ENCODE measurements at places on chromosomes 13 and 19. TPM values are rescaled to one million over a fixed set of nuclear protein-coding genes. Genes with fewer than 3 reads are reported as not detected.
A peak's percentile ranks its signal among the peaks of the same experiment; 100 is the strongest.

DNA sequence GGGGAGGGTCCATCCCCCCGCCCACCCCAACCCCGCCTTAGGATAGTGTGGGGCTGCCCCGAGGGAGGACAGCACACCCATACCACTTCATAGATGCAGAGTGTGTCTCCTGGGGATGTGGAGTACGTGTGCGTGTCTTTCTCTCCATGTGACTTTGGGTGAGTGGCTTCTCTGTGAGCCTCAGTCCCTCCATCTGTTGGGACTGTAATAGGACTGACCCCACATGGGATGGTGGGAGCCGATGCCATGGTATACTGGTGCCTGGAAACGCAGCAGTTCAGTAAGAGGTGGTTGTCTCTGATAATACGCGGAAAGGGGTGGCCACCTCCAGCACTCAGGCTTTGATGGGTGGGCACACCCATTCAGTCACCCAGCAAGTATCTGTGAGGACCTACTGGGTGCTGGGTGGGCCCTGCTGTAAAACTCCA is 816 bp upstream of the PRKD2 start:
- no peak for DNase-seq

GRCh38 chr13:50448535-50448998 is 394.9 kb downstream of the DLEU7 start:
- peak; percentile 80 for DNase-seq

GRCh38 chr19:33868076-33868735 is 71.5 kb downstream of the KCTD15 start:
- DNase-seq, result no peak

DNA sequence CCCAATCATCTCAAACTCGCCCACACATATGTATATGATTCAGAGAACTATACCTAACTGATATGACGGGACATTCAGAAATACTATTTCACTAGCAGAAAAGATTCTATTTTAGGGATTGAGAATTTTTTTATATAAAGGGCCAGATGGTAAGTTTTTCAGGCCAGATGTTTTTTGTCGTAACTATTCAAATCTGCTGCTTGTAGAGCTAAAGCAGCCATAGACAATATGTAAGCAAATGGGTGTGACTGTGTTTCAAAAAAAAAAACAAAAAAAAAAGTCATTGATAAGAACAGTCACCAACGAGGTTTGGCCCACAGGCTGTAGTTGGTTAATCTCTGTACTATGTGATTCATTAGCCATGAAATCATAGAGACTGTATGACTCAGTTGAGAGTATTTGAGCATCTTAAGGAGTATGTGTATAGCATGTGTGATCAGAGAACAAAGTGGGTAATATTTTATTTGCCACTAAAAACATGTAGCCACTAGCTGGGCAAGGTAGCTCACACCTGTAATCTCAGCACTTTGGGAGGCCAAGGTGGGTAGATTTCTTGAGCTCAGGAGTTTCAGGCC is 2724.7 kb downstream of the PCDH9 start:
- DNase-seq, result no peak

DNA sequence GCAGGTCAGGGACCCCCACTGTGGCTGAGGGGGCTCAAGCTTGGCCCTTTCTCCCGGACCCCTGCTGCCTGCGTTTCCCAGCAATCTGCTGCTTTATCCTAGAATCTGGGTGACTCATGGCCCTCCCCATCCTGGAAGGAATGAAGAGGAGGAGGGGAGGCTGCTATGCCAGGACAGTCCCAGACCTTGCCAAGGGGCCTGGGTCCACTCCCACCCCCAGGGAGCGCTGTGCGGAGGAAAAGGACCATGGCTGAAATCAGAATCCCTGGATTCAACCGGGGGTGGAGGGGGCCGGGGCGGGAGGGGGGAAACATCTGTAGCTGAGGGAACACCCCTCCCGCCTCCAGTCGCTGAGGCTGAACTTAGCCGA is 20.5 kb downstream of the ZNF114 start:
- no peak for DNase-seq

DNA sequence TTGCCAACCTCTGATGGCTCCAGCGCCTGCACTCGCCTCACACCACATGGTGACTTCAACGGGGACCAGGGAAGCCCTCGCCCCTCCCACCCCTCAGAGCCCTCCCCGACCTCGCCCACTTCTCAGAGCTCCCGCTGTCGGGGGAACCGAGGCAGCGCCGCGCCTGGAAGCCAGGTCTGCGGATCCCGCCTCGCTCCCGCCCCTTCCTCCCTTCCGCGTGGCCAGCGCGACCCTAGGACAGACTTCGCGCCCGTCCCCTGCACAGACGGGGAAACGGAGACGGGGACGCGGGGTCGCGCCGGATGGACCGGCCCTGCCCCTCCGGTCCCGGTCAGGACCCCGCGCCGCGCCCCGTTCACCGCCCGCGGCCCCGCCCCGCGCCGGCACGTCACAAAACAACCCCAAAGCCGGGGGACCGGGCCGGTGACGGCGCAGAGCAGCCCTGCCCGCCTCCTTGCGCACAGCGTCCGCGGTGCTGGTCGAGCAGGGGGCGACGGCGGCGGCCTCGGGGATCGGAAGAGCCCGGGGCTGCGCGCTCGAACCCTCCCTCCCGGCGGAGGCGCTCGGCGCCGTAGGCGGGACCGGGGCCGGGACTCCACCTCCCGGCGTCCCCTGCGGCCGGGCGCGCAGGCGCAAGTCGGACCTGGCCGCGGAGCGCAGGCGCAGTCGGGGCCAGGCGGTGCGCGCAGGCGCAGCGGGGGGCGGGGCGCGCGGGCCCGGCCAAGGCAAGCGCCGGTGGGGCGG is 379 bp upstream of the CDC34 start:
- peak; percentile 71 for DNase-seq

GRCh38 chr19:40244579-40245317 is 18.3 kb upstream of the CCNP start:
- DNase-seq, result no peak

GRCh38 chr19:1361601-1362386 is 21.9 kb upstream of the NDUFS7 start:
- peak; percentile 84 for DNase-seq

GRCh38 chr13:102190930-102191329 is 210.9 kb downstream of the FGF14 start:
- no peak for DNase-seq

DNA sequence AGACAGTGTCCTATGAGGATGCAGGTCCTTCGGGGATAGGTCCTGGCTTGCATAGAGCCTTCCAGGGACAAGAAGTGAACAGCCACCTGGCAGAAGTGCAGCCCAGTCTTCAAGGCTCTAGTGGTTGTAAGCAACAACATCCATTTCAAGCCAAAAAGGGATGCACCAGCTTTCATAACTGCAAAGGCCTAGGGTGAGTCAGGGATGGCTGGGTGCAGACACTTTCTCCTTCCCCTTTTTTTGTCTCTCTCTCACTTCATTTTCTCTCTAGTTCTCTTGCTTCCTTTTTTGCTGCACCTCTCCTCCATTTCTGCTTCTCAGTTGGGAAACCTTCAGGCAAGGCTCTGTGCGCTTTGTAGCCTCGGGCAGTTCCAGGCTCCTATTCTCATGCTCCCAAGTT is 196.2 kb upstream of the ZNF536 start:
- no peak for DNase-seq

DNA sequence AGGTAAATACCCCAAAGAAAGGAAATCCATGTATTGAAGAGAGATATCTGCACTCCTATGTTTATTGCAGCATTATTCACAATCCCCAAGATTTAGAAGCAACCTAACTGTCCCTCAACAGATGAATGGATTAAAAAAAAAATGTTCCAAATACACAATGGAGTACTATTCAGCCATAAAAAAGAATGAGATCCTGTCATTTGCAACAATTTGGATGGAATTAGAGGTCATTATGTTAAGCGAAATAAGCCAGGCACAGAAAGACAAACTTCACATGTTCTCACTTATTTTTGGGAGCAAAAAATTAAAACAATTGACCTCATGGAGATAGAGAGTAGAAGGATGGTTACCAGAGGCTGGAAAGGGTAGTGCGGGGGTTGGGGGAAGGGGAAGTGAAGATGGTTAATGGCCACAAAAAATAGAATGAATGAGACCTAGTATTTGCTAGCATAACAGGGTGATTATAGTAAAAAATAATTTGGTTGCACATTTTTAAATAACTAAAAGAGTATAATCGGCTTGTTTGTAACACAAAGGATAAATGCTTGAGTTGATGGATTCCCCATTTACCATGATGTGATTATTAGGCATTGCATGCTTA is 9.7 kb upstream of the ZNF709 start:
- DNase-seq, result no peak

DNA sequence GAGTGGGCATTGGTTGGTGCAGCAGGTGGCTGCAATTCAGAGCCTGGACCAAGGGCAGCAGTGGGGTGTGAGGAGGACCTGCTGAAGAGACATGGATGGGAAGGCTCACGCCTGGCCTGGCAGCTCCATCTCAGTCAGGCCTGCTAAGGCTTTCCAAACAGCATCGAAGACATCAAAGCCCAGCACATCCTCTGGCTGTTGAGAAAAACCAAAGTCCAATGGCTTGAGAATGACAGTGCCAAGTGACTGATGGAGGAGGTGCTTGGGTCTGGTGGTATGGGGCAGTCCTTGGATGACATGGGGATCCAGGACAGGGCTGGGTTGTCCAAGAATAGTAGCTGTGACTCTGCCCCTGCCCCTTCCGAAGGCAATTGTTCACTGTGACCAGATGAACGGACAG is 19.0 kb upstream of the XPO4 start:
- no peak for DNase-seq

DNA sequence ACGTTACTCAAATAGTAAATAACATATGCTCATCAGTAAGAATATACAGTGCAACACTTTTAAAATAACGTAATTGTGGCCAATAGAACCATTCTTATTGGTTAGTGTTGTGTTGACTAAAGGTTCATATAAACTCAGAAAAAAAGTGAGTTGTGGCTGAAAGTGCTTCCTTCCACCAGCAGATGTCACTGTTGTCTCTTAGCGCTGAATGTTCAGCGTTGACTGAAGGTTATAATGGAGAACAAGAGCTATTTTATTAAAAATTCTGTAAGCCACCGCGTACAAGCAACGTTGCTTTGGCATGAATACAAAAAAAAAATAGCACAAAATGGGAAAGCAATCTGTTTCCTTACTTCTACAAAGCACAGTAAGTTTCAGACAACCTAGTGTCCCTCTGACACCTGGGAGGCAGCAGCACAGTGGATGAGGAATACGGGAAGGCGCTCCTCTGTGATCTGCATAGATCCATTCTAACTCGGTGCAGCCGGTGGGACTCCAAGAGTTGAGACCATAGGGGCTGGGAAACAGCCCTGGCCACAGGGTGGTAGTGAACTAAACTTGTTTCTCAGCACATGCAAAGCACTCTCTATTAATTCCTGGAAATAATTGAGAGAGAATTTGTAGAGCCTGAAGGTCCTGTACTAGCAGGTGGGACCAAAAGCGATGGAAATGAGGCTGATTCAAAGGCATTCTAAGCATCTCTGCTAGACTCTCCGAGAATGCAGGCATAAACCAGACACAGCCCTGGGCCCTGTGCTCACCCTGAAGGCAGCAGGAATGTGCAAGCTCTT is 23.9 kb upstream of the OXGR1 start:
- DNase-seq, result peak; percentile 31

- no peak for DNase-seq
Measured at GRCh38 chr13:96730676-96731075, 263.6 kb downstream of the OXGR1 start.

DNA sequence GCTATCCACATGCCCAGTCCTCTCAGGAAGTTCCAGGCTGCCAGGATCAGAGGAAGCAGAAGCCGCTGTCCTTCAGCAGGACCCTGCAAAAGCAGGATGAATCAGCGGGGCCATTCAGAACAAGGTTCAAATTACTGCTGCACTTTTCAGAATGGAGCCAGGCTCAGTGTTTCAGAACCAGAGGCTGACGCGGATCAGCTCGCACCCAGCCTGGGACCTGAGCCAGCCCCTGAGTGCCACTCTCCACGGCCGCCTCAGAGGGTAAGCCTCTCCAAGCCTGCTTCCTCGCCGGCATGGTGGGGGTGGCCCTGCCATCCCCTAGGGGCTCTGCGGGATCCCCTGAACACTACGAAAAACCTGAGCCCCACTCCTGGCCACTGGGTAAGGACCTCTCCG is 24.7 kb downstream of the RASA3 start:
- DNase-seq, result no peak

DNA sequence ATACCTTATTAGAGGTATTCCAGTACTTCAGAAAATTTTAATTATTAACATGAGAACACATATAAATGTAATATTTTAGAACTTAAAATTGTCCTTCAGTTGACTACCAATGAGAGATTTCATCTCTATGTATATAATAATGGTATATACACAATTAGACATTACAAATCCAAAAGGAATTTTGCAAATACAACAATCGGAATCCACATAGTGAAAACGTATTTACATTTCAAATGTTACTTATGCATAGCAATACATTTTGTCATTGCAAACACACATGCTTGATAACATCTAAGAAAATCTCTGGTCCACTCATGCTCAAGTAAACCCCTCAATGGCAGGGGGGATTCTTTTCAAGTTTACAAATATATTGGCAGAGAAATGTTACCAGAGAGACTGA is 2345.2 kb downstream of the PCDH9 start:
- no peak for DNase-seq

The RFPL4A gene
- not detected for total RNA-seq

The LHB gene
- not detected for total RNA-seq

The ZNF491 gene
- total RNA-seq, result 0.41 TPM

The PRR19 gene
- 3.0 TPM for total RNA-seq

The ZNF763 gene
- total RNA-seq, result 7.0 TPM

The KXD1 gene
- 99.2 TPM for total RNA-seq
